H9 (cell line): ENCODE measurements at places on chromosomes 12 and 14. TPM values are rescaled to one million over a fixed set of nuclear protein-coding genes. Genes with fewer than 3 reads are reported as not detected.

The KLRB1 gene
- 0.15 TPM in 1 of 2 replicates, not detected in the other for total RNA-seq

The TEAD4 gene
- 127 and 133 TPM in 2 replicates for total RNA-seq

The ZNF664 gene
- 29.5 and 31.7 TPM in 2 replicates for total RNA-seq

GRCh38 chr14:77488558-77488957 lies 10.1 kb downstream of the ISM2 start:
- no peaks in the 10 kb centered on the region; the same call in 2 of the 3 replicates for H3K36me3 ChIP-seq
- no peaks in the 10 kb centered on the region for H3K27me3 ChIP-seq
- no peak overlapping the region for H3K27ac ChIP-seq
- no peaks in the 10 kb centered on the region for H3K4me1 ChIP-seq
- no peak for DNase-seq

GRCh38 chr12:52975204-52975603 lies 26.3 kb downstream of the KRT18 start:
- H3K27ac ChIP-seq, result no peak overlapping the region
- no peak overlapping the region for H3K4me3 ChIP-seq
- H3K36me3 ChIP-seq, result no peaks in the 10 kb centered on the region
- no peaks in the 10 kb centered on the region for H3K27me3 ChIP-seq

GRCh38 chr14:94110552-94111181 lies at the start of gene IFI27:
IFI27 (plus strand) TSS chr14:94110736.
- no peaks in the 10 kb centered on the region for H3K4me1 ChIP-seq
- no peak within 1 kb of the TSS for H3K4me3 ChIP-seq
- no peaks in the 10 kb centered on the region for H3K36me3 ChIP-seq

DNA sequence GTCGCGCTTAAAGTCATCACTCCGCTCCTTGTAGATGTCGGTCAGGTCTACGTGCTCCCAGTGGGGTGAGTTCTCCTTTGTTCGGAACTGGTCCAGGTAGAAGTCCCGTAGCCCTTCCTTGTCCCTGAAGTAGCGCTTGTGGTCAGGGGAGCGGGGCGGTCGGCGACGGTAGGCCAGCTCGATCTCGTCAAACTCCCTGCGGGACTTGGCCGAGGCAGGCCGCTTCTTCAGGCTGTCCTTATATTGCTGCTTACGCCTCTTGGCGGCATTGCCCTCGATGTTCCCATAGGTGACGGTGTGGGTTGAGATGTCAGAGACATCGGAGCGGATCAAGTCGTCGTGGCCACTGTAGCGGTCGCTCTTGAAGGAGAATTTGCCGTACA lies 367.2 kb downstream of the EMP1 start:
- H3K27ac ChIP-seq, result no peak overlapping the region
- H3K4me3 ChIP-seq, result no peak overlapping the region
- no peaks in the 10 kb centered on the region for H3K27me3 ChIP-seq
- H3K36me3 ChIP-seq, result peaks cover 10% of the 10 kb centered on the region
- no peak for DNase-seq

DNA sequence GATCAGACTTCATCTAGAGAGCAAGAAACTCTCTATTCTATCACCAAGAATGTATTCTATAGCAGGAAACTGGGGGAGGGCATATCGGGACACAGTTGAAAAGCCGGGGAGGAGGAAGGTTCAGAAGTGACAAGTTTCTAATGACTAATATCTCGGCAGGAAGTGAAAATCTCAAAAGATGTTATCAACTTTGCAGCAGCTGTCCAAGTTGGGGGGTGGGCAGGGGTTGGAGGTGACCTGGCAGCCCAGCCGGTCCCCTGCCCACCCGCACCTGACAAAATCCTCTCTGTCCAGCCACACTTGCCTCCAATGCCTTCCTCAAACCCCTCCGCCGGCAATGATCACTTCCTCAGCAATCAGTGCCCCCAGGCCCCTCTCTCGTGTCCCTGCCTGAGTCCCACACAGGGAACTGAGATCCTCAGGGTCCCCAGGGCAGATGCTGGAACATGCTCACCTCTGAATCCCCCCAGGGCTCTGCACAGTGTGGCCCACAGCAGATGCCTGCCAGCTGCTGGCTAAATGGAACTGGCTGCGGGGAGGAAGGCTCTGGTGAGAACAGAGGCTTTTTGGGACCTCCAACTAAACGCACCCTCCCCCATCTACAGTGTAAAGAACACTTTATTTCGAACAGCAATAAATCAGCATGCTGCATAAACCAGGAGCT lies 43.9 kb downstream of the CCDC88C start:
- DNase-seq, result no peak
- H3K4me3 ChIP-seq, result no peak overlapping the region
- no peak overlapping the region for H3K27ac ChIP-seq
- peaks cover 4% of the 10 kb centered on the region; the same call in 1 of the 2 replicates for H3K4me1 ChIP-seq
- no peaks in the 10 kb centered on the region; the same call in 2 of the 3 replicates for H3K36me3 ChIP-seq
- H3K27me3 ChIP-seq, result no peaks in the 10 kb centered on the region
